HCEC 1CT (cell line): ENCODE measurements at places on chromosomes 3 and 15.

DNA sequence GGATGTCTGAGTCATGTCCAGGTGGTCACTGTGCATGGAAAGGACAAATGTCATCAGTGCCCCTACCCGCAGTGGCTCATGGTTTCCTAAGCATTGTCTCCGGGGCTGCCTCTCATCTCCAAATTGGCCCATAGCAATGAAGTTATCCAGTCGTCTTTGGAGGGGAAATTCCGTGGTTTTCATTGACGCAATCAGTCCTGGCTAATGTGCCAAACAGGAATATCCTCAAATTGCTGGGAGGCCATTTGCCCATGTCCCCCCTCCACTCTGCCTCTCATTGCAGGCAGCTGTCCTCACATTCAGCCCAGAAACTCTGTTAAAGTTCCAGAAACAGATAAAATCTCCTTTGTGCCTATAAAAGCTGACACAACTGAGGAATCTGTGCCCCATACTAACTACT, 81.6 kb downstream of the MCTP2 start:
- DNase-seq: no peak

DNA sequence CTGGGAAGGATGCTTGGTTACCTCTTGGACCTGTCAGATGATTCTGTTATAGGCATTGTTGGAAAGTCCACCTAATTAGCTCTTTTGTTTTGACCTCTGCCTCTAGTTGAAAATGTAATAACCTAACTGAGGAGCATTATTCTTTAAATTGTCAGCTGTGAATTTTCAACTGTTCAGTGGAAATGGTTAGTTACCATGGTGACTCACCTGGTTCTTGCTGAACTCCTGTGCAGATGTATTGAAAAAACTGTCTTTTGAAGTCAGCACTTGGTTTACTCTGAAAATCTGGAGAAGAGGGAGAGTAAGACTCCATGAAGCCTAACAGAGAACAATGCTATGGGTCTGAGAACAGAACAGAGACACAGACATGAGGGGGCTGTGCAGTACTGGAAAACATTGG, 72.0 kb downstream of the LARS2 start:
- no peak for DNase-seq

DNA sequence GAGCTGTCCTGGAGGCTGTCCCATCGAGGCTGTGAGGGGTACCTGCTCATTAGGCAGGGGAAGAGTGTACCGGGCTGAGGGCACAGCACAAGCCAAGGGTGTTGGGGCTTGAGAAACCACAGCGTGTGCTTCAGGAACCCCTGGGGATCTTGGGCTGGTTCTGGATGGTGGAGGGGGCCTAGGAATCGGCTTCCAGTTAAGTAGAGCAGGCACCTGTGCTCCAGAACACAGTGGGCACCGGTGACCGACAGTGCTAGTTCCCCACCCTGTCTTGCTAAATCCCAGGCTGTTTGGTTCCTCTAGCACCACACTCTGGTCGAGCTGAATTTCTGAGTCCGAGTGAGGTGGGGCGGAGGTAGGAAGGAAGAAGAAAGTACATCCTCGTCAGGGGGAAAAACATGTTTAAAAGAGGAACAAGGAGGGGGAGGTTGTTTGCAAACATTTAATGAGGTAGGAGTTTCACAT, 29.1 kb downstream of the SLC6A6 start:
- no peak for DNase-seq

DNA sequence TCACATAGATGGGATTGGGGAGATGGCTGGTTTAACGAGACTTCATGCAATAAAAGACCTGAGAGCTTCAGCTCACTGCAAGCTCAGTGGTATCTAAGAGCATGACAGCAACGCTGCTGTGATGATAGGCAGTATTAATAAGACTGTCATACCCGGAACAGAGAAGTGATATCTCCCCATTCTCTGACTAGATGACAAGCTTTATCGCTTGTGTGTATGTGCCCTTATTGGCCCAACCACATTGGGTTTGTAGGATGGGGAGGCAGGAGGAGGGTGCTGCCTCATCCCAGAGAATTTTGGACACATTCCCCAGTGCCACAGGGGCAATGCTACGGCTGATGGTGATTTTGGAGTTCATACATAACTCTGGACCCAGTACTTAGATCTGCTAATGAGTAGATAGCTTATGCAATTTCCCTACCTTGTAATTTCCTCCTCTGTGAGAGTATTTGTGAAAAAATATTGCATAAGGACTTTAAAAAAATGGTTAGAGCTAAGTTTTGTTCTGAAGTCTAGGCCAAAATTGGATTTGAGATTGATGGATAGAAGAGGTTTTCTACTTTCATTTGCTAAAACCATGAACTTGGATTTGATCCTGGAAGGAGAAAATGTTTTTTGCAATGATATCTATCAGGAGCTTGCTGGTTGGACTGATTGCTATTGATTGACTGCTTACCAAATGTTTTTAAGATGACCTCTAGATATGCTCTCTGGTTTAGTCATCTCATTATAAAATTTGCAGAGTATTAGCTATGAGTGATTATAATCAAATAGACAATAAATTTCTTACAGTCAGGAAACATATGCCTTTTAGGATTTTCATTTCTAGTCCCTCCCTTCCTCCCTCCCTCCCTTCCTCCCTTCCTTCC, 14.0 kb upstream of the TMEM212 start:
- DNase-seq: no peak

- no peak for DNase-seq
Observed at GRCh38 chr3:102753901-102754300, 319.1 kb downstream of the ZPLD1 start.

DNA sequence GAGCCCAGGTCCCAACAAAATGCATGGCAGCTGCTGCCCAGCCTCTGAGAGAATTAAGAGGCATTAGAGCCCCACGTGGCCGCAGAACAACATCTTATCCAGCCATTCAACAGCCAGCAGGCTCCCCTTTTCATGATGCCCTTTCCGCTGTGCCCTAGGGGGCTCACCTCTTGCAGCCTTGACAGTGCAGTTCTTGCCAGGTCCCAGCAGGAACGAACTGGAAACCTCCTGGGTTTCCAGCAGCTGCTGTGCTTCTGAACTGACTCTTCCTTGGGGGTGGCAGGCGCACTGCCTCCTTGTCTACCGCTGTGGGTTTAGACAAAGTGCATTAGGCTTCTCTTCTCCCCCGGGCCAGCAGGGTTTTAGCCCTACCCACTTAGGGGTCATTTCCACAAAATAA, 85.2 kb downstream of the FAM174B start:
- no peak for DNase-seq

DNA sequence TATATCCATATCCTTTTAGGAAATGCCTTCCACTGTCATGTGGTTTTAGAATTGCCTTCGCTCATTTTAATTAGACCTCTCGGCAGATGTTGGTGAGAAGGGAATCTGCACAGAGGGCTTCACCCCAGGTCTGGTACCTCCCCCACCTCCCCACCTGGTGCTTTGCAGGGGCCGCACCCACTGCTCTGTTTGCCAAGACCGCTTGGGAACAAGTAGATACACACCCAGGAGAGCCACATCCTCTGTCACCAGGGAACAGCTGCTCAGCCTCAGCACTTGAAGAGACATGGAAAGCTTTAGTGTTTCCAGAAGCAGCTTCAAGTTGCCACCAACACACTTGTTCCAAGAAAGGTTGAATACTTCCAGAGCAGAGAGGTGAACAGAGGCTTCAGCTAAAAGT, 21.8 kb downstream of the LRRC31 start:
- no peak for DNase-seq

GRCh38 chr3:98596541-98597500, 3.4 kb upstream of the CPOX start:
- DNase-seq: peak; percentile 31

DNA sequence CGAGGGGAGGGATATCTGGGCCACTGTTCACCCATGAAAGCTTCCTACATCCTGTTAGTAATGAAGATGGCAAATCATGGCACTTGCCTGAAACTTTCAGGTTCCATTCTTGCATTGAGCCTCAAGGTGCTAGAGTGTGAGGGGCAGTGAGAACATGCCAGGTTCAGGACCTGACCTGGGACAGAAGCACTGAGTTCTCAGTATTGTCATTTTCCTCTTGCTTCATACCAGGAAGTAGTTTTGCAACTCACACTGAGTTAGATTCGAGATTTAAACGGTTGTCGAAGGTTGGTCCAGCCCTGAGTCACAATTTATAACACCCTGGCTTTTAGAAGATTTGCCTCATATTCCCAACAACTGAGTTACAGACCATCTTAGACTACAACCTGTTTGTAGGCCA, 11.8 kb upstream of the MEIS2 start:
- DNase-seq: no peak
